Right atrium auricular region (tissue), 2 donors: ENCODE measurements at places on chromosomes 3 and 15.

DNA sequence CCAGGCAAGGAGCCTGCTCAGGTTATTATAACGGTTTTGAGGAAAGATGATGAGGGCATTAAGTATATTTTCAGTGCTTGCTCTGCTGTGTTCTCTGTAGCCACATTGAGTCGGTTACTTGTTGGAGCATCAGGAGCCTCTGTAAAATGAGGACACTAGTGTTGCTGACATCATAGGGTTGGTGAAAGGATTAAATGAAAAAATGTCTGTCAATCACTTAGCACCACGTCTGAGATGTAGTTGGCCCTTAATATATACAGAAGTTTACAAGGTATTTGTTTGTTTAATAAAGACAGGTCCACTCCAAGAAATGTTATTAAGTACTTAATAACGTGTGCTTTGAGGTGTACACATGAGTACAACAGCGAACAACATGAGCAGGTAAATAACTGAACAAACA, 735 bp upstream of the SLC25A26 start:
- DNase-seq: no peak

- DNase-seq: no peak
These were observed 97.3 kb downstream of the ISL2 start for GRCh38 chr15:76433798-76434400.

GRCh38 chr3:160168246-160168645, 57.0 kb upstream of the C3orf80 start:
- DNase-seq: no peak

DNA sequence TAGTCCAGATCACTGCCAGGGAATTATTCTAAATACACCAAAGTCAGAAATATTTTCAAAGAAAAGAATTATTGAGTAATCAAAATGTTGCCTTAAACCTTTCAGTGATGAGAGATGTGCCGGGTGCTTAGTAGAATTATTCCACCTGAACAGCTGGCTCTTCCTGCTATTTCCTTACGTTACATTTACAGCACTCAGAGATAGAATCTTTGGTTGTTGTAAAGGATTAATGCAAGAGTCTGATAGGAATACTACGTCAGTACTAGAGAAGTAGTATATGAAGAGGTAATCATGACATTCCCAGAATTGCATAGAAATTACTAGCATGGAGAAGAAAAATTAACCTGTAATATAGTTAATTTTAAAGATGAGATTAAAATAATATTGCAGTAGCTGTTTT, 50.9 kb upstream of the ZDHHC23 start:
- DNase-seq: no peak

DNA sequence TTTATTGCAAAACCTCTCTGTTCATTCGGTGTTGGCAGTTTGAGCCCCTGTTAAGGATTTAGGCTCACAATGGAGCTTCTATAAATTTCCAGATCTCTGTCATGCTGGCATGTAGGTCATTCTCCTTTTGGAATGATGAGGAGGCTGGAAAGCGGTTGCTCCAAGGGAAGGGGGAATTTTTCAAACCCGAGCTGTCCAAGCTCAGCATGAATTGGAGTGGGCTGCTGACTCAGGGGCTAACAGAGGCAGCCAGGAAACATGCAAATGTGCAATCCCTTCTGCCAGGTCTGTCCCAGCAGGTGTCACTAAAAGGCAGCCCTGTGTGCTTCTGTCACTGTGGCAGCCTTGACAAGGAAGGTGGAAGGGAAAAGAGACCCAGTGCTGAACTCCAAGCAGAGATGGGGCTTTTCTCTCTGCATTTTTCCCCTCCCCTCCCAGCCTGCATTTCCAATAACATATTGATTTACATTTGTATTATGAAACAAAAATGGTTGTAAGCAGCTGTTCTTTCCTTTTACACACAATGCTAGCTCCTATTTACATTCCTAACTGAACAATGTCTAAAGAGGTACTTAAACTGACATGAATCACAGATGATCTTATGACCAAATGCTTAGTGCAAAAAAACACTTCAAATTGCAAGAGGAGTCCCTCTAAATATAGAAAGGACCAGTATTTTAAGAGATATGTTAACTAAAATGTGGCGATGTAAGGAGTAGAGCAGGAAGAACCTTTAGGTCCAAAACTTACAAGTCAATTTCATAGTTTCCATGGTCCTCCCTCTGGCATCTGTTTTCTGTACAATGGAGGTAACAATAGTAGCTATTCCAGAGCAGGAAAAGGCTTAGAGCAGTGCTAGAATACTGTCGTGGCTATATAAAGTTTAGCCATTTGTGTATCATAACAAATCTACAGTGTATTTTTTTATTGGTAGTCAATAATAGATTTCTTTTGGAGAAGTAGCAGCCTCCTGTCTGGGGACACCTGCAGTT, 84.5 kb upstream of the ATP10A start:
- DNase-seq: no peak

DNA sequence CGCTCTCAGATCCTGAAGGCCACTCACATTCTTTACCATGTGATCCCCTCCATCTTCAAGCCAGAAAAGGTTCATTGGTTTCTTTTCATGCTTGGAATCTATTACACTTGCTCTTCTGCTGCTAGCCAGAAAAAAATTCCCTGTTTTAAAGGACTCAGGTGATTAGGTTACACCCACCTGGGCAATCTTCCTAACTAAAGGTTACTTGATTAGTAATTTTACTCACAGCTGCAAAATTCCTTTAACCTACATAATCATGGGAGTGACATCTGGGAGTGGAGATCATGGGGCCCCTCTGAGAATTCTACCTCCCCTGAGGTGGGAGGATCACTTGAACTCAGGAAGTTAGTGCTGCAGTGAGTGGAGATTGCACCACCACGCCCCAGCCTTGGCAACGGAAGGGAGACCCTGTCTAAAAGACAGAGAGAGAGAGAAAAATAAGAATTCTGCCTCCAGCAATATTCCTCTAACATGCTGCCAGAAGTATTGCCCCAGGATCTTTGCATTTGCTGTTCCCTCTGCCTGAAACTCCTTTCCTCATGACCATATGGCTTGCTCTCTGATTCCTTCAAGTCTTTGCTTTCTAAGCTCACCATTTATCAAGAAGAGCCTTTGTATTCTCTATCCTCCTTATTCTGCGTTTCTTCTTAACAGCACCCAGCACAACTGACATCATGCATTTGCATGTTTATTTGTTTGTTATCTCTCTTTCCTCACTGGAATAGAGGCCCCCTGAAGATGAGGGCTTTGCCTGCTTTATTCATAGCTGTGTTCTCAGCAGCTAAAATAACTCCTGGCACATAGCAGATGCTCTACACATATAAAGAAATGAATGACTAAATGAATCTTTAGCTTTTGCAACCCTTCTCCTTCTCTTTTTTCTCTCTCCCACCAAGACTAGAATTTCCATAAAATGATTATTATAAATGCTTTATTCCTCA, 68.2 kb downstream of the EDEM1 start:
- DNase-seq: no peak

DNA sequence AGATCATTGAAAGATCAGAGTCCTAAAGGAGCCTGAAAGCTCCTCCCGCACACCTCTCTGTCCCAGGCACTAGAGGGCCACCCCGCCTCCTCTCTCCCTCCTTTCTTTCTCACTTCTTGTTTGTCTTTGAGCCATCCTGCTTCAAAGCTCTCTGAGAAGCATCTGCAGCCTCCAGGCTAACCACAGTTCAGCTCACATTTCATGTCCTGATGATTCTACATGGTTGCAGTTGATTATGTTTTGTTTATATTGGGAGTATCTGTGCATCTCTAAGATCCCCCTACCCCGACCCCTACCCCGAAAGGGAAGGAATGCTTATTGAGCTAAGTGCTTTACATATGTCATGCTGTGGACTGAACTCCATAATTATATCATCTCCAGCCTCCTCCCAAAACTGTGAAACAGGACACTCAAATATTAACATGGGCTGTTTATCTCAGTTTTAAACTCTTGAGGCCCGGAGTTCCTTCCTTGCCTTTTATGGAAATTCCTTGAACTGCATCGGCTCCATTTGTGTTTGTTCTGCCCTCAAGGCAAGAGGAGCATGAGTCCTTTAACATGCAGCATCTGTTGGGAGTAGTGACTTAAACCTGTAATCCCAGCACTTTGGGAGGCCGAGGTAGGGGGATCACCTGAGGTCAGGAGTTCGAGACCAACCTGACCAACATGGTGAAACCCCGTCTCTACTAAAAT, 30.9 kb downstream of the MGLL start:
- no peak for DNase-seq

DNA sequence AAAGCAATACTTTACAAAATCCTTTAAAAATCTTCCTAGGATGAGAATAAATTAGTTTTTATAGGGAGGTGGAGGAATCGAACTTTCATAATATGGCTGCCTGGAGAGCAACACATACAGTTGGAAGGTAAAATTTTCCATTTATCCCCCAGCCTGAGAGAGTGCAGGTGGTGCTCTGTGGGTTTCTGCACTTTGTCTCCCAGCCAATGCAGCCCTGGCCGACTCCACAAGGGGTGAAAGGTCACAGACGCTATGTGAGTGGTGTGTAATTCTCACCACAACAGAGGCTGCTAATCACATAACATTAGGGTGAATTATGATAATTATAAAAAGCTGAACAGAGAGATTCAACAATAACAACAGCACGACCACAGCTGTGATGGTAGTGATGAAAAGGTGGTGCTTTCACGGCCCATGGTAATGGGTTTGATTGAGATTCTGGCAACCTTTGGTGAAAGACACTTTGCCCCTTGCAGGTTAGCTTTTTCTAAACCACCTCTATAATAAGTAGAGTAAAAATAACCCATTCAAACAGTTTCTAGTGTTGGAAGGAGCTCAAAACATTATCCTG, 30.1 kb upstream of the NANOGP8 start:
- DNase-seq: no peak

GRCh38 chr3:16476636-16477035, 36.9 kb downstream of the RFTN1 start:
- no peak for DNase-seq

DNA sequence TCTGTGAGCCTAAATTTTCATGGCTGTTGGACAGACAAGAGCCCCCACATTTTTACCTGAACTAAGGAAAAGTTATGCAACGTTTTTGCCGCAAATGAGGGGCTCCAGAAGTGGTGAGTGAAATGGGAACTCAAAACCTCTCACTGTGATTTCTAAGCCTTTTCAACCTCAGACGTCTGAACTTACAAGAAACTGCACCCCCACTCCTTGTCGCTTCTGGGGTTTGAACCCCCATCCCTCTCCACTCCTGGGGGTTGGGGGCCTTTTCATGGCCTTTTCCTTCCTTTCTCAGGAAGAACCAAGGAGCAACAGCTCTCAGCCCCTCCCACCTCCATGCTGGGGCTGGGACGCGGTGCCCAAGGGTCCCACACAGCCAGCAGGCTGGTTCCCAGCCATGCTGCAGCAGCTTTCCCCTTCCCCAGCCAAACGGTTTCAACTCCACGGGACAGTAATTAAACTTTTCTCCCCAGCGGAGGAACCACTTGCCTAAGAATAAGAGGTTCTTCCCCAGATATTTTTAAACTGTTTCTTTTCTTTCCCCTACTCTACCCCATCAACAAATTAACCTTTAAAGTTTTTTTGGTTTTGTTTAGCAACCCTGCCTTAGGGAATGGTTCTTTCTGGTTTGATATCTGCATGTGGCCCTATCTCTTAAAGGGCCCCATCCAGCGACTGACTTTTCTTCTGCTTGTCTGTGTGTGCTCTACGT, 387.6 kb upstream of the CBLB start:
- no peak for DNase-seq

DNA sequence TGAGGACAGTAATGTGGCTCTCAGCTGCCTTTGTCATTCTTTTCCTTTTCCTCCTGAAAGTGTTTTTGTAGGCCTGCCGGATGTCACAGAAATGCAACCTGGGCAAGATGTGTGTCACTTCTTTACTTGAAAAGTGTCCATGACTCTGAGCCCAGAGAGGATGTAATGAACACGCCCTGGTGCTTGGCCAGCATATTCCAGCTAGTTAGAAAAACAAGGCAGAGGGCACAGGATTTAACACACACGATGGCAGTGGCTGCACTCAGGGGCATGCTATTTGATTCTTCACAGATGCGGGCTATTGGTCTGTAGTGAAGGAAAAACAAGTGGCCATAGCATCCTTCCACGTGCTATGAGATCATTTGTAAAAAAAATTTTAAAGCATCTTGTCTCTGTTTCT, 30.3 kb upstream of the PTX3 start:
- no peak for DNase-seq

- DNase-seq: no peak
These were observed 702 bp upstream of the DNAJC17 start for GRCh38 chr15:40807888-40808461.

GRCh38 chr15:34620814-34621213, 37.4 kb upstream of the GOLGA8B start:
- no peak for DNase-seq

DNA sequence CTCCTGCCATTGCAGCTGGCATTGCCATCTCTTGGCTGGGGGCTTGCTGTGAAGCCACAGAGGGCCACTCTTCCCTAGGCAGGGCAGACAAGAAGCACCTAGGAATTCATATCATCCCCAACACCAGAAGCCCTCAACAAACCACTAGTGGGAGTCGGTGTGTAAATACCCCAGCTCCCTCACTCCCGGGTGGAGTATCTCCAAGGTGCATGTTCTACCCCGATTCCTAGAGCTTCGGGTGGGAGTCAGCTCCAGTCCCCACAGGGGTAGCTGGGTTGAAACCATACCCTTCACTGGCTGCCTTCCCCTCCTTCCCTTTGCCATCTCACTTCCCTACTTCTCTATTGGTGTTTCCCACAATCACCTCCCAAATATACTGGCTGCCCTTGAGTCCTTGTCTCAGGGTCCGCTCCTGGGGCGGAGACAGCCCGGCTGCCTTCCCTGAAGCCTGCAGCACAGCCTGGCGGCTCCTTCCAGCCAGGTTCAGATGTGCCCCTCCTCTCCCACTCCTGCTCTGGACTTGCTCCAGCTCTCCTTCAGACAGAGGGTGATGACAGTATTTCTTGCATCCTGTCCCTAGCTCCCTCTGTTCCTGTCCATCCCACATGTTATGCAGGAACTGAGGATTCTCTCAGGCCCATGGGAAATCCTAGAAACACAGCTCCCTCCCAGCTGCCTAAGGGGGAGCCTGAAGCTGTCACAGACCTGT, 33.3 kb downstream of the FAM3D start:
- DNase-seq: no peak

DNA sequence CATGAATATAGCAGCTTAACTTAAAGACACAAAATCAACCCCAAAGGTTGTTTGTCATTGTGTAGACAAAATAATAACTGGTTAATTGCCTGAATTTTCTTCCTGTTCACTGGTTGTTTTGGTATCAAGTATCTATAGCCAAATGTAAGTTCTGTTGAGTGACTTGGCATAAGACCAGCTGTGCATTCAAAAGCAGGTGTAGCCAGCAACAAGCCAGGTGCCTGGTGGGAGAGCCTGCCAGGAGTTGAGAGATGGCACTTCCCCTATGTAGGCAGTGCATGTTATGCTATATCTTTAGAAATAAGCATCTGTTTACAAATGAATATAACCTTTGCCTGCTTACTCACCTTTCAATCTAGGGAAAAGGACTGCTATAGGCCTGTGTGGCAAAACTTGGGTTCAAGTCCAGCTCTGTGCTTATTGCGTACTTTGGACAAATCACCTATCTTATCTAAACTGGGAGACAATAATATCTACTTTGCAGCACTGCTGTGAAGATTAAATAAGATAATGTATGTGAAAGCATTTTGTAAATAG, 84.9 kb upstream of the TBL1XR1 start:
- DNase-seq: no peak

GRCh38 chr15:84023636-84024035, 211.9 kb upstream of the GOLGA6L4 start:
- DNase-seq: no peak
